HepG2 (cell line): ENCODE measurements at places on chromosomes 7 and 10. TPM values are rescaled to one million over a fixed set of nuclear protein-coding genes. Genes with fewer than 3 reads are reported as not detected.

- no peaks in the 10 kb centered on the region for H3K36me3 ChIP-seq
- H3K27me3 ChIP-seq: peaks cover 6% of the 10 kb centered on the region; the same call in 1 of the 2 replicates
- H3K4me3 ChIP-seq: no peak overlapping the region
- no peak for DNase-seq
- H3K4me1 ChIP-seq: peaks cover 8% of the 10 kb centered on the region; the same call in 1 of the 2 replicates
- H3K27ac ChIP-seq: no peak overlapping the region
Observed at GRCh38 chr7:157468221-157469111, 131.7 kb downstream of the DNAJB6 start.

GRCh38 chr10:131792809-131793208 is 108.0 kb upstream of the PPP2R2D start:
- no peak overlapping the region for H3K27ac ChIP-seq
- no peak overlapping the region for H3K4me3 ChIP-seq
- DNase-seq: no peak
- no peaks in the 10 kb centered on the region for H3K36me3 ChIP-seq

DNA sequence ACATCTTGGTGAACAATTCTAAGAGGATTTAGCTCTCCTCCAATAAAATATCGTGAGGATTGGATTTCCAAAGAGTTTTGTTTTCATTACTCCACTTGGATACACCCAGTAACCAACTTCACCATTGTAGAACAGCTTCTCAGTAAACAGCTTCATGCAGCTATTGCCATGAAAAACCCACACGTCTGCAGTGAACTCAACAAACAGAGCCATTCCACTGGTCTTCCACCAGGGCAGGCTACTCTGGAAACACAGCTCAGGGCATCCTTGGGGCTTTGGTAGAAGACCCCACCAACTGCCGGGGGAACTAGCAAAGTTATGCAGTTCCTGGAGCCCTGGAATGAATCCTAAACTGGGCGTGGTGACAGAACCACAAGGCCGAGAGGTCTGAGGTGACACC is 77.4 kb downstream of the CALN1 start:
- no peak overlapping the region for H3K4me3 ChIP-seq
- peaks cover 1% of the 10 kb centered on the region; the same call in 1 of the 2 replicates for H3K27me3 ChIP-seq
- H3K36me3 ChIP-seq: no peaks in the 10 kb centered on the region
- no peak overlapping the region for H3K27ac ChIP-seq

- peaks cover 2% of the 10 kb centered on the region for H3K27me3 ChIP-seq
- no peak overlapping the region for H3K27ac ChIP-seq
- peaks cover 27% of the 10 kb centered on the region for H3K4me1 ChIP-seq
- no peak for DNase-seq
Observed at GRCh38 chr7:135263321-135263970, 29.8 kb downstream of the STRA8 start.

- no peak overlapping the region for H3K27ac ChIP-seq
- no peaks in the 10 kb centered on the region for H3K36me3 ChIP-seq
- no peaks in the 10 kb centered on the region for H3K27me3 ChIP-seq
- H3K4me1 ChIP-seq: no peaks in the 10 kb centered on the region
Observed at GRCh38 chr10:10869592-10869991, 148.1 kb upstream of the CELF2 start.

GNAT3 gene
- total RNA-seq: not detected in 2 replicates

C10orf53 gene
- not detected in 2 replicates for total RNA-seq

DNA sequence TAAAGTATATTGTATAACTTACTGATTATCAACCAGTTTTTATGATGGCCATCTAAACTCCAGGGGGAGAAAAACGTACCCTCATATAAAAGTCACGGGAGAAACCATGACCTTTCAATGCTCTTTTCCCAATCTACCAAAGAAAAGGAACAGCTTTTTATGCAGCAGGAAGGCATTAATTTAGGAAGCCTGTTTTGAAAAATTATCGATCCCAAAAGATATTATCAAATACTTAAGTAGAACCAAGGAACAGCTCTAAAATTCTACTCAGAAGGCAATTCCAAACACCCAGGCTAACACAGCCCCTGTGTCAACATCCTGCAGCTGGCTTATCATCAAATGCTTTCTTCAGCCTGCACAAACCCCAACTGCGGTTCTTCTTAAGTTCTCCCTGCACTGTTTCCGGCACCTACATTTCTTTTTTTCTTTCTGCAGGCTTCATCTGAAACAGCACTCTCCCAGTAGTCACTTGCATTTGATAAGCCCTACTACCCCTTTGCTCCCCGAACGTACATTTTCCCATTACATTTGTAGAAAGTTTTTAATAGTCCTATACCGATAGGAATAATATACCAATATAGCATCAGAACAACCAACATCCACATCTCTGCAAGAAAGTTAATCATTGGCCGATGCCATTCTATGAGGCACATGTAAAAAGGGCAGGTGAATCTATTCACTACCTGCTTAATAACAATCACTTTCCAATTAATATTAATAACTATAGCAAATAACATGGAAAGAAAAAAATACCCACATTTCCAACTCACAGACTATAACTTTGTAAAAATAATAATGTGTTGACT is 47.9 kb downstream of the PIP4K2A start:
- peaks cover 58% of the 10 kb centered on the region for H3K4me1 ChIP-seq
- peak; percentile 18 for DNase-seq
- H3K4me3 ChIP-seq: peak overlapping the region; percentile 16; the same call in 1 of the 2 replicates
- H3K27ac ChIP-seq: no peak overlapping the region
- no peaks in the 10 kb centered on the region for H3K36me3 ChIP-seq

DNA sequence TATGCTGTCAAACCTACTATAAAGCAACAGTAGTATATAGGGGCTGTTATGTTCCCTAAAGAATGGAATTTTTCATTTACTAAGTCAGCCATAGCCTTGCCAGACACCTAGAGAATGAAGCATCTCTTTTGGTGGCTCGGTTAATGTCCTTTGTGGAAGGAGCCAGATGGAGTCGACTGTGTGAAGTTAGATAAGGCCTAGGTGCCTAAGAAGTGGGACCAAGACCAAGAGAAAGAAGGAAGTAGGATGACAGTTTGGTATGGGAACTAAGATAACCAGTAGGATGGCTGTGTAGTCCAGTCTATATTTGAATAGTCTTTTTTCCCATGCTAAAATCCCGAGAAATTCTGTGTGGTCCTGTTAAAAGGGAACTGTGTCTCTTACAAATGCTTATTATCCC is 62.2 kb downstream of the REEP3 start:
- no peaks in the 10 kb centered on the region; the same call in 1 of the 2 replicates for H3K36me3 ChIP-seq
- H3K27ac ChIP-seq: no peak overlapping the region
- DNase-seq: no peak
- H3K4me3 ChIP-seq: no peak overlapping the region
- H3K27me3 ChIP-seq: no peaks in the 10 kb centered on the region
- H3K4me1 ChIP-seq: peaks cover 8% of the 10 kb centered on the region; the same call in 1 of the 2 replicates

- H3K4me3 ChIP-seq: no peak overlapping the region
- H3K36me3 ChIP-seq: no peaks in the 10 kb centered on the region
- no peak for DNase-seq
Observed at GRCh38 chr7:106420736-106421135, 136.0 kb upstream of the NAMPT start.

GRCh38 chr10:100827819-100828737 is 82.7 kb downstream of the PAX2 start:
- DNase-seq: no peak

ANKRD61 gene
- total RNA-seq: 0.13 TPM in 1 of 2 replicates, not detected in the other

PNLIPRP3 gene
- total RNA-seq: not detected in 2 replicates

GRCh38 chr10:15781381-15781960 is 61.7 kb upstream of the ITGA8 start:
- peaks cover 20% of the 10 kb centered on the region for H3K36me3 ChIP-seq
- no peaks in the 10 kb centered on the region for H3K27me3 ChIP-seq
- DNase-seq: no peak
- H3K27ac ChIP-seq: no peak overlapping the region
- no peaks in the 10 kb centered on the region for H3K4me1 ChIP-seq
- H3K4me3 ChIP-seq: no peak overlapping the region

INSYN2A gene
- not detected in 2 replicates for total RNA-seq
